ENCODE measurements at places on chromosomes 16 and 17.

- DNase-seq = no peak
These were observed 2.6 kb downstream of the MXRA7 start for GRCh38 chr17:76707985-76708807.

GRCh38 chr16:83793179-83793578 is 14.6 kb upstream of the HSBP1 start:
- no peak for DNase-seq

GRCh38 chr17:44110823-44111633 is 12.4 kb downstream of the HDAC5 start:
- peak; percentile 72 for DNase-seq

- DNase-seq = no peak
These were observed 107.5 kb downstream of the ABCA8 start for GRCh38 chr17:68847711-68848110.

GRCh38 chr16:27179500-27180072 is 23.7 kb upstream of the KDM8 start:
- peak; percentile 92 for DNase-seq

DNA sequence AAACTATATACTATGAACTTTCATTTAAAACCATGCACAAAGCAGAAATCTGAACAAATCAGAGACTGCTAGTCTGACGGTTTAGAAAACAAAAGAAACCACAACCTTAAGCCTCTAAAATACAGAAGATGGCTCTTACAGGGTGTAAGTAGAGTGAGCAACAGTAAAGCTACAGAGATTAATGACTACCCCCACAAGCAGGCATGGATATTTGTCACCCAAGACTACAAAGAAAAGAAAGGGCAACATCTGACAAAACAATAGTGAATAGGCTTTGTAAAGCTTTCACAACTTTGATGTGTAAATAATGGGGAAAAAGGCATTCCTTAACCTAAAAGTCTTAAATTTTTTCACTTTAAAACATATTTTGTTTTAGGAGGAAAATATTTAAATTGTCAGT is 75.0 kb downstream of the SPAG9 start:
- DNase-seq = no peak

- no peak for DNase-seq
These were observed 46.5 kb downstream of the KSR1 start for GRCh38 chr17:27502526-27503324.

GRCh38 chr16:88022076-88023042 is 71.1 kb downstream of the BANP start:
- DNase-seq = no peak

GRCh38 chr17:41474863-41475262 is 6.1 kb downstream of the KRT35 start:
- no peak for DNase-seq

DNA sequence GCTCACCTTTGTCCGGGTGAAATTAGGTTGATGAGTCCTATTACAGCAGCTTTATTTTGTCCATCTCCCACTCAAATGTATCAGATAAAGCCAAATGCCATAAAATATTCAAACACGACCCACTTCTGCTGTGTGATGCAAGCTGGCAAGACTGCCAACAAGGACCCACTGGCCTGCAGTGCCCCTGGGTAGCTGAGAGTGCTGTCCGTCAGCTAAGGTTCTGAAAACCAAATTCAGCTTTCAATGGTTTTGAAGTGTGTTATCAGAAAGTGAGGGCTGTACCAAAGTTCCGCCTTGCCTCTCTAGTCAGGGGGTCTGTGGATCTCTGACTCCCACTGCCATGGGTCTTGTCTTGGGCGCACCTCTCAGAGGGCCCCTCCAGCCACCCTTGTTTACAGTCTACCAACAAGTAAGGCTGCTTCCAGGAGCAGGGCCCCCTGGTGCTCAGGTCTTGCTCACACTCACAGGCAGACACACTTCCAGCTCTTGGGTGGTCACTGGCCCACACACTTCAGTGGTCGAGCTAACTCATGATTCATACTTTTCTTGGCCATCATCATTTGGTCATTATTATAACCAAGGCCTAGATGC is 10.5 kb upstream of the CCDC182 start:
- DNase-seq = no peak

DNA sequence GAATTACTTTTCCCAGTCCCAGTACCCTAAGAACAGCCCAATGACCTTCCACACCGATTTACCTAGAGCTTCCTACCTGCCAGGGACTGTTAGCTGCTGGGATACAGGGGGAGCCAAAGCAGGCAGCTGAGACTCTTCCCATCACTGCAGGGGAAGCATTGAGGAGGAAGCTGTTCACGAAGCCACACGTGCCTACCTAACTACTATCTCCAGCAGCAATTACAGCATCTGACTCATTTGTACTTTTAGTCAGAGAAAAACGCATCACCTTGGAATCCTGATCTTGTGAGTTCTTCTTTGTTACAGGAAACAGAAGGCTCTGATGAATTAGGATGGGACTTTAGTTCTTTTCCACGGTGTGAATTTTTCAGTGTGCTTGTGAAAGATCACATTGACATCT is 113.7 kb upstream of the DHX40 start:
- DNase-seq = no peak

DNA sequence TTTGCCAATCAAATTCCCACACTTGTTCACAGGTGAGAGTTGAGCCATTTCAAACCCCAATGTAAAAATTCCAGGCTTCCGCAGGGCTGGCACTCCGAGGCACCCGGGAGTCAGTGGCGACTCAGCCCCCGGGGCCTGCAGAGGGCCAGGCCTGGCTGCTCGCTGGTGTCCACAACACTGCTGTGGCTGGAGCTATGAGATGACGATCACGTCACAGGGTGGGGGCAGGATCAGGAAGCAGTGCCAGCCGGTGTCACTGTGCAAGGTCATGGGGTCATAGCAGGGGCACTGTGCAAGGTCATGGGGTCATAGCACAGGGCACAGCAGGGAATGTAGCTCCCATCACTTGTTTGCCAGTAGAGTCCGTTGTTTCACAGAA is 7.8 kb downstream of the VPS4A start:
- DNase-seq = no peak

DNA sequence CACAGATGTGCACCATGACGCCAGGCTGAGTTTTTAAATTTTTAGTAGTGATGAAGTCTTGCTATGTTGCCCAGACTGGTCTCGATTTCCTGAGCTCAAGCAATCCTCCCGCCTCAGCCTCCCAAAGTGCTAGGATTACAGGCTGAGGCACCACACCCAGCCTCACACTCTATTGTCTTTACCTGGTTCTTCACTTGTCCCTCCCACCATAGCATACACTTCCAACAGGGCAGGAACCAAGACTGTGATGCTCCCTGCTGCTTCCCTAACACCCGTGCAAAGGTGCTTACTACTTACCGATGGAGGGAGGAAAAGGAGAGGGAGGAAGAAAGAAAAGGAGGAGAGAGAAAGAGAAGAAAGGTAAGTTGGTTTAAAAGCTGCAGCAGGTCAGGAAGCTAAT is 41.4 kb upstream of the MEIOC start:
- DNase-seq = no peak

DNA sequence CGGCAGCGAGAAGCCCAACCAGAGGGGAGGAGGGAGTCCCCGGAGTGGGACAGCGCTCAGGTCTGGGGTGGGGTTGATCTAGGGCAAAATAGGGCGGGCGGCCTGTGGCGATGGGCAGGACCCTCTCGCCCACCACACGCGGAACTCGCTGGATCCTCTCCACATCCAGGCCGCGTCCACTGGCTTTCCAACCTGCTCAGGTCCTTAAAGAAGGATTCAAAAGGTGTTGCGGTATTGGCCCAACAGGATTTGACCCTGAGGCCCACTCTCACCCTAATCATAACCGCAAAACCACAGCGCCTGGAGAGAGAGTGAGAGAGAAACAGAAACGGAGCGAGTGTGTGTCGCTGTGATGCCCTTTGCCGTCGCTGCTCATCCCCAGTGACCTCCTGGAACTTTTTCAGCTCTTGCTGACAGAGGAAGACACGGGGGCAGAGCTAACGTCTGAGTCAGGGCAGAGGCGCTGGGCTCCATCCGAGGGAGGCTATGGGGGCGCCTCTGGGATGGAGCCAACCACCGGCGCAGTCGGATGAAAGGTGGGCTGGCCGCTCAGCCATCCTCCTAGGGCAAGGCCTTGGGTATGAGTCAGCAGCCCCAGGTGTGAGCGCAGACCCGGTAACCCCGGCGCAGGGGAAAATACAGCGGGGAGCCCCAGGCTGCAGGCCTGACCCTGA is 16.7 kb upstream of the OR1F1 start:
- DNase-seq = peak; percentile 60

- no peak for DNase-seq
These were observed 33.1 kb downstream of the FOXL1 start for GRCh38 chr16:86611525-86611855.
